ENCODE measurements at places on chromosomes 4 and X. TPM values are rescaled to one million over a fixed set of nuclear protein-coding genes. Genes with fewer than 3 reads are reported as not detected.

CXCL6 gene
- not detected for total RNA-seq

ZCCHC4 gene
- 14.1 TPM for total RNA-seq

NXF2B gene
- not detected for total RNA-seq

BEND2 gene
- total RNA-seq: not detected

DNA sequence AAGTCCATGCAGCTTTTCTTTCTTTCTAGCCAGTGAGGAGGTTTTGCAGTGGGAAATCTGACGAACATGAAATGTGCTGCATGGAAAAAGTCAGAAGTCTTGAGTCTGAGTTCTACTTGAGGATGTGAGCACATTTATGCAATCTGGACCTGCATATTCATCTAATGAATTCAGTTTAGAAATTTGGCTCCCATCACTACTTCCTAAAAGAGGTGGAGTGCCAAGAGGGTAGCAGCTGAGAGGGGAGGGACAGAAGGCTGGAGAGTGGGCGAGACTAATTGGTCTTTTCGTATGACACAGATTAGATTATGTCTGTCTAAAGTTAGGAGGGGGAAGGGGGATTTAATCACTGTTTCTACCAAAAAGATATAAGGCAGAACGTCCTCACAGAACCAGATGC is 535.9 kb downstream of the IQCM start:
- no peaks in the 10 kb centered on the region for H3K4me1 ChIP-seq
- no peak overlapping the region for H3K4me3 ChIP-seq
- no peak overlapping the region for H3K27ac ChIP-seq
- H3K27me3 ChIP-seq: no peaks in the 10 kb centered on the region

PDCL2 gene
- total RNA-seq: not detected

Data from thoracic aorta (tissue), 2 donors.